Gastroesophageal sphincter (tissue), 4 donors: ENCODE measurements at places on chromosomes 5 and 9. TPM values are rescaled to one million over a fixed set of nuclear protein-coding genes. Genes with fewer than 3 reads are reported as not detected.

ROPN1L gene
- 1.1 TPM for total RNA-seq

DNA sequence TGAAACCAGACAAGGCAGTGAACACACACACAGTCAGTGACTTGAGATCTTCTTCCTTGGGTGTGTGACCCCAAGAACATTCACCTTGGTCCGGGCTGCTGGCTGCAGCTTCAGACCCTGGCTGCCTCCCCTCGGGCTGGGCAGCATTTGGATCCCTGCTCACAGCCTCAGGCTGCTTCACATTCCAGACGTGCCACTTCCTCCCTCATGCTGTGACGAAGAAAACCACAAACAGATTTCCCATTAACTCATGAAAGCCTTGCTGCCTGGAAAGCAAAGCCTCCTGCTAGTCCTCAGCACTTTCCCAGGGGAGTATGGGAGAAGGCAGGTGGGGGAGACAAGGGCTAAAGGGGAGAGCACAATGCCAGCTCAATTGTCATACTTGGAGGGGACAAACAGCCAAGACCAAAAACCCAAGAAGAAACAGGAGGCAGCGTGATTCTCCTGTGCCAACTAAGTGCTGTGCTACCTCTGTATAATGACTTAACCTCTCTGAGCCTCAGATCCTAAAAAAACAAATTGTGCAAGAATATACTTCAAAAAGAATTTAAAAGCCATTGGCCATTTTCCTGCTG, 594.6 kb upstream of the BRINP1 start:
- peak; percentile 77 for ATAC-seq

DNA sequence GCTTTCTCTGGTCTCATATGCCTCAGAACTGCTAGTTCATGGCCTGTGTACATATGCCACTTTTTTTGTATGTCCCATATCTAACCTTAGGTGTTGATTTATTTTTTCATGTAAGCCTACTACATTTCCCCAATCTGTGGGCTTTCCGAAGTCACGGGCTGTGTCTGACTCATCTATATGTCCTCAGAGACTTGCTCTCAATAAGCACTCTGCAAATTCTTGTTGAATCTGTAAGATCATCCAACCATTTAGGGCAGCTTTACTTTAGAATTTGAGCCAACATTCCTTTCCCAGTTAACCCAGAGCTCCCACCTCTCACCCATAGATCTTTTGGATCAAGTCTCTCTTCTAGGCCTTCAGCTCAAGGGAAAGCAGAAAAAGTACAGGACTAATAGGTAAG, 263.4 kb downstream of the SEC61B start:
- ATAC-seq: no peak

DNA sequence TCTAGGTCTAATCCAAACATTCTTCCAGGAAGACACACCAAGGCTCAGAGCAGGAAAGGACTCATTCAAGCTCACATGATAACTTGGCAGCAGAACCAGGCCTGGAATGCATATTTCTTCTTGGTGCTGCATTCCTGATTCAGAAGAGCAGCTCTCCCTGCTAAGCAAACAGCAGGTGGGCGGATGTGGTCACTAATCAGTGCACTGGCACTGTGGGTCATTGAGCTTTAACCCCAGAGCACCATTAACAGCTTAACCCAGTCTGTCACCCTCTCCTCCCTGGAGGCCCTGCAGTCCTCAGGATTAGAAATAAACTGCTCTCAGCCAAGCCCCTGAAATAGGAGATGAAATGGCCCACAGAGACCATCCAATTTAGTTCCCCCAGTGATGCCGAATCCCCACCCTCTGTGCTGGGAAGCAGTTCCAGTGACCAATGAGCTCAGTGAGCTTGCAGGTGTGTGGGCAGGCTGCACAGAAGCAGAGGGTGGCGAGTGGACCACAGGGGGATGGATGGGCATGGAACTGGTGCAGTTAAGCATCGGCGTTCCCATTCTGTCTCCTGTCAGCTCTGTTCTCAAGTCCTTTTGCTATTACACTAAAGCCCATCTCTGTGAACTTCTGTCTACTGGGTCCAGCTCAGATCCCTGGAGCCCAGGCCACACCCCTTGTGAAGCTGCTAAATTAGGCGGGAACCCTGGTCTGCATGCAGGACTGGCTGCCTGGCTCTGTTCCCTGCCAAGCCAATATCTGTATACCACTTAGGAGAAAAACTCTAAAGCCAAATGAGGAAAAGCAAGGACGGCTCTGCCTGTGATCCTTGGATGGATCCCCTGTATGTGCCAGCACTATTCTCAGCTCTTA, 16.6 kb upstream of the MEGF9 start:
- peak; percentile 69 for ATAC-seq

CARD9 gene
- total RNA-seq: 2.3 TPM

DNA sequence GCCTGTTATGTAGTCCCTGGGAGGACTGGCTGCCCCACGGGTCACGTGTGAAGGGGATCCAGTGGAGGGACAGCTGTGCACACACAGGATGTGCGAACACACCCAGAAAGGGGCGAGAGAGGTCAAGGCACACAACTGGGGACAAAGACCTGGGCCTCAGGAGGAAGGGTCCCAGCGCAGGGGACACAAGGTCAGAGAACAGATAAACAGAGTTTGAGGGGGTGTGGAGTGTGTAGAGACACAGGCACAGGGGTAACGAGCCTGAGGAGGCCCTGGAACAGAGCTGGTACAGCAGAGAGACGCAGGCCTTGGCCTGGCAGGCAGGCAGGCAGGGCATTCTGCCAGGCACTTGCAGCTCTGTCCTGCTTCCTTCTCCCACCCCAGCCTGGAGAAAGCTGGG, 14.8 kb upstream of the PSMD5 start:
- ATAC-seq: no peak

CYLC2 gene
- 0.27 TPM for total RNA-seq

GRCh38 chr5:8493176-8493575, 624.2 kb downstream of the MTRR start:
- no peak for ATAC-seq

ROR2 gene
- 40.8 TPM for total RNA-seq

GRCh38 chr5:179749857-179750508, 17.4 kb downstream of the MAML1 start:
- ATAC-seq: no peak

DNA sequence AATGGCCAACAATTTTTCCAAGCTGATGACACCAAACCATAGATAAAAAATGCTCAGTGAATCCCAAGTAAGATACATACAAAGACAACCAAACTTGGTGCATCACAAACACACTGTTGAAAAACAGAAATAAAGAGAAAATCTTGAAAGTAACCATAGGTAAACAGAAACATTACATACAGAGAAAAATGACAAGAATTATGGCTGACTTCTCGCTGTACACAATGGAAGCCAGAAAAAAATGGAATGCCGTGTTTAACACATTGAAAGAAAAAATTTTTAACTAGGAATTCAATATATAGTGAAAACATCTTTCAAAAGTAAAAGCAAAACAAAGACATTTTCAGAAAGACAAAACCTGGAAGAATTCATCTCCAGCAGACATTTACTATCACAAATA, 20.6 kb downstream of the DAP start:
- no peak for ATAC-seq

PCDHAC2 gene
- total RNA-seq: 15.4 TPM
